ENCODE measurements at places on chromosomes 2 and 18.

GRCh38 chr2:127523269-127523939 is 2.9 kb downstream of the IWS1 start:
- peaks cover 21% of the 10 kb centered on the region for H3K36me3 ChIP-seq
- DNase-seq, result no peak
- no peak overlapping the region for H3K27ac ChIP-seq
- no peak overlapping the region for H3K4me3 ChIP-seq
- no peaks in the 10 kb centered on the region for H3K4me1 ChIP-seq

DNA sequence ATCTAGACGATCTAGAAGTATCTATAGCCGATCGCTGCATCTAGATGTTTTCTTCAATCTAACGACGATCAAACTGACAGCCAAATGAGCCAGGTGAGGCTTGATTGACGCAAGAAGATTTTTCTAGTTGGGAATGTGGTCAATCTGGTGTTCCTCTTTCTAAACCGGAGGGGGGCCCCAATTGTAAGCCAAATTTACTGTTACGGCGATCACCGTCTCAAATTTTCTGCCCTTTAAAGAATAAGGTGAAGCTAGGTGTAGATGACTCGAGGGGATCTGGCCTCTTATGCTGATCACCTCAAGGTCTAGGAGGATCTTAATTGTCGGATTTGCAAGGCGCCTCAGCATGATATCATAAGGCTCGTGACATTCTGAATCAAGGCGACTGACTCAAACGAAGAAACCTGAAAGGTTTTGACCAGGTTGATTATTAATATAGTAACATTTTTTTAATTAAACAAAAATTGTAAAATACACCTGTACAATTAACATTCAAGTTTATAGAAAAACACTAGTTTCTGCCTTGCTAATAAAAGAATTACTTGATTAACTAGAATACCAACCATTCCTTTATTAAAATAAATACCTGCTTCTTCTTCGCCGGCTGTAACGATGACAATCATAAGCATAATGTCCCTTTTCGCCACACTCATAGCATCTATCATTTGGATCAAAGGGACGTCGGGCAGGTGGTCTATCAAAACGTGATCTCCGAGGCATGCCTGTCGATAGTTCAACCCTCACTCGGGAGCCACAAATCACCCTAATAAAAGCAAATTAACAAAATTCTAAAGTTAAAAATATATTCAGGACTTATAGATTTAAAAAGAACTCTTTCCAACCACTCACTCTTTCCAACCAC is 2.0 kb downstream of the SRSF7 start:
- H3K27ac ChIP-seq, result peak overlapping the region; percentile 90
- H3K27me3 ChIP-seq, result no peaks in the 10 kb centered on the region
- H3K4me1 ChIP-seq, result peaks cover 50% of the 10 kb centered on the region
- no peak for DNase-seq

DNA sequence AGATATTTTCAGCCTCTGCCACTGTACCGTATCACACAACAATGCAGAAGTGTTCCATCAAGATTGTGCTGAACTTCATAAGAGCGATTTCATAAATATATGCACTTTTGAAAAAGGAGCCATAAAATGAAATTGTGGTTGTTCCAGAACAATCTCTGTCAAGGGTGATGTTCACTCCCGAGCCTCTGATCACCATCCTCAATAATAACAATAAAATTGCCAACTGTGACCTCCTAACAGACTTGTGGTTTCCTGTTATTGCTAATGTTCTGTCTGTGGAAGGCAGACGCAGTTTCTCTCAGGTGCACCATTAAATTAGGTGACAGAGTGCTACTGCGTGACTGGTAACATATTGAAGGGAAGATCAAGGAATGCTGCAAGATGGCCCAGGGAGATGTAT is 383.7 kb downstream of the SOCS6 start:
- no peaks in the 10 kb centered on the region for H3K36me3 ChIP-seq
- no peaks in the 10 kb centered on the region for H3K27me3 ChIP-seq
- H3K27ac ChIP-seq, result peak overlapping the region; percentile 65

DNA sequence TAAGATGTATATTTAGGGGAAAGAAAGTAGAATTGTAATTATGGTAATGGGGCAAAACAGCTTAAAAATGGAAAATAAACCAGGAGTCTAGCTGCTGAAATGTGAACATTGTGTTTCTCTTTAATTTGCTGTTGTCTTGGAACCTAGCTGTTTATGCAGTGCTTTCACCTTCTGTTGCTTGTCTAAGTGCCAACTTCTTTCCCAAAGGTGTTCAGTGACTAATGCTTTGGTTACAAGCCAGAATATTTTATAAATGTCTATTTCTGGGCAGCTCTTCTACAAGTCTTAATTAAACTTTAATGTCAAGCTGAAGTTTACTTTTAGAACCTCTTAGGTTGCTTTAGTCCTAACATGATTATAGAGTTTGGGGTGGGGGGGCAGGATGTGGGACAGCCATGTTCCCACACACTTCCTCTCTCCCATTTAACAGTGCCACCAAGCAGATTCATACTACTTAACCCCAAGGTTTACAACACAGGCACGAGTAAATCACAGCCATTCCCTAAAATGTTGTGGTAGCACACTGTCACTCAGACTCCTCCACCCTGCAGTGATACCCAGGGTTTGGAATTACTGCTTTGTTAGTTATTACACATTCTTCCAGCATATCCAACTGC is 60.6 kb downstream of the ITGA4 start:
- H3K4me3 ChIP-seq, result no peak overlapping the region
- no peaks in the 10 kb centered on the region for H3K27me3 ChIP-seq
- DNase-seq, result no peak
- peak overlapping the region; percentile 29 for H3K27ac ChIP-seq

- H3K4me3 ChIP-seq, result no peak overlapping the region
- no peaks in the 10 kb centered on the region for H3K36me3 ChIP-seq
- no peak overlapping the region for H3K27ac ChIP-seq
- H3K4me1 ChIP-seq, result no peaks in the 10 kb centered on the region
Observed at GRCh38 chr18:650428-650858, 7.0 kb upstream of the TYMS start.

- no peaks in the 10 kb centered on the region for H3K4me1 ChIP-seq
- no peaks in the 10 kb centered on the region for H3K36me3 ChIP-seq
- no peaks in the 10 kb centered on the region for H3K27me3 ChIP-seq
- H3K4me3 ChIP-seq, result no peak overlapping the region
- H3K27ac ChIP-seq, result no peak overlapping the region
- no peak for DNase-seq
Observed at GRCh38 chr2:180516232-180516631, 464.2 kb upstream of the UBE2E3 start.

GRCh38 chr2:100518801-100519200 is 44.0 kb upstream of the PDCL3 start:
- no peaks in the 10 kb centered on the region for H3K36me3 ChIP-seq
- no peak overlapping the region for H3K4me3 ChIP-seq
- H3K27me3 ChIP-seq, result no peaks in the 10 kb centered on the region
- H3K4me1 ChIP-seq, result no peaks in the 10 kb centered on the region
- H3K27ac ChIP-seq, result no peak overlapping the region
- no peak for DNase-seq

GRCh38 chr2:67865917-67866316 is 196.9 kb downstream of the C1D start:
- no peaks in the 10 kb centered on the region for H3K36me3 ChIP-seq
- no peak overlapping the region for H3K27ac ChIP-seq
- no peak overlapping the region for H3K4me3 ChIP-seq
- H3K27me3 ChIP-seq, result no peaks in the 10 kb centered on the region

DNA sequence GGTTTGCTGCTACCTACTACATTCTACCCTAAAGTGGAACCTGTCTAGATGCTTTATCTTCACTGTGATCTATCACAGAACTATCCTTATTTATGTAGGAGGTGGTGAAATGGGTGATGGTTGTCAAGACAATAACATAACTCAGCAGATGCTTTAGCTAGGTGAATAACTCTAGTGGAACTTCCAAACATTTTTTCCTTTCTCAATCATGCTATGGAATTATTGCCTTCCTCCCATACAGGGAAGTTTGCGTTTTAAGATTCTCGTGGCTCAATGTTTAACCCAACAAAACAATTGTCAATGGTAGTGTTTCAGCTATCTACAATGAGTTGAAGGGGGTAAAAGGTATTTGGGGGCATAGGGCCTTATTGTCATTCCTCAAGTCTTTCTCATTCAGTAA is 82.6 kb upstream of the GLI2 start:
- no peaks in the 10 kb centered on the region for H3K27me3 ChIP-seq
- no peak for DNase-seq
- no peak overlapping the region for H3K27ac ChIP-seq
- no peak overlapping the region for H3K4me3 ChIP-seq

GRCh38 chr2:88283886-88284592 is 113.9 kb downstream of the THNSL2 start:
- no peaks in the 10 kb centered on the region for H3K36me3 ChIP-seq
- DNase-seq, result no peak
- H3K4me1 ChIP-seq, result no peaks in the 10 kb centered on the region
- H3K27me3 ChIP-seq, result peaks cover 10% of the 10 kb centered on the region
- H3K27ac ChIP-seq, result no peak overlapping the region

DNA sequence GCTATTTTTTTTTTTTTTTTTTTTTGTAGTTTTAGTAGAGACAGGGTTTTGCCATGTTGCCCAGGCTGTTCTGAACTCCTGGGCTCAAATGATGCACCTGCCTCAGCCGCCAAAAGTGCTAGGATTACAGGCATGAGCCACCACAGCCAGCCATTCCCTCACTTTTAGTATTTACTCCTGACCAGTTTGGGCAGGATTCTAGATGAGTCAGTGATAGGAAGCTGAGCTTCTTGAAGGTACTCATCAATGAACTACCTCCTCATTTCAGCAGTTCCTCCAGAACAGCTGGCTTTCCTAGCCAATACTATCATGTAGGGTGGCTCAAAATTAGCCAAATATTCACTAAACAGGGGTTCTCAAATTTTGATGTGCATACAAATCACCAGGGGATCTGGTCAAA is 57.2 kb downstream of the CYBRD1 start:
- no peak overlapping the region for H3K4me3 ChIP-seq
- no peaks in the 10 kb centered on the region for H3K36me3 ChIP-seq

All from effector memory CD4-positive, alpha-beta T cell (primary cell).